Kidney (tissue), 22 donors: ENCODE measurements at places on chromosomes 12 and 14.

DNA sequence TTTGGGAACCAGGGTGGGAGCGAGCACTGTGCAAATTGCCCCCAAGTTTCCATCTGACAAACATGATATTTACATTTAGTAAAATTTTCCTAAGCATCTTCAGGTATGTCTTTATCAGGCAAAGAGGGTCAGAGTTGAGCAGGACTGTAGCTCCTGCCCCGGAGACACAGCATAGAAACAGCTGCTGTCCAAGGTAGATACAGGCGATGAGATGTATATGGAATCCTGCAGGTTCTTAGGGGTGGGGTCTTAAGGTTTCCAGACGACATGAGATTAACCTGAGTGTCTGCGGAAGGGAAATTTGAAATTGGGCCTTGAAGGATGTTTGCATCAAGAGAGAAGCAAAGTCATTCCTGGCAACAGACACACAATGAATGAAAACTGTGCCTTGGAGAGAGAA lies 998.8 kb downstream of the AACS start:
- DNase-seq, result no peak

- DNase-seq, result no peak
Measured at GRCh38 chr12:40344312-40344711, 119.5 kb downstream of the LRRK2 start.

- no peak for DNase-seq
Measured at GRCh38 chr14:24426150-24426911, 3.1 kb downstream of the CBLN3 start.

GRCh38 chr12:11026118-11026517 lies 3.7 kb upstream of the TAS2R19 start:
- DNase-seq, result no peak

DNA sequence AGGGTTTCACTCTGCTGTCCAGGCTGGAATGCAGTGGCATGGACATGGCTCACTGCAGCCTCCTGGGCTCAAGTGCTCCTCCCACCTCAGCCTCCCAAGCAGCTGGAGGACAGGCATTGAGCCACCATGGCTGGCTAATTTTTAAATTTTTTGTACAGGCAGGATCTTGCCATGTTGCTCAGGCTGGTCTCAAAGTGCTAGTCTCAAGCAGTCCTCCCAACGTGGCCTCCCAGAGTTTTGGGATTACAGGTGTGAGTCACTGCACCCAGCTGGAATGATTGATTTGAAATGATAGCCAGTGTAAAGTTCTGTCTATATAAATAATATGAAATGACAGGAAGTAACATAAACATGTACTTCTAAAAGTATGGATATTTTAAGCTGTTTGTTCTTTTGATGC lies 172.7 kb downstream of the FUT8 start:
- DNase-seq, result no peak

GRCh38 chr12:29067430-29067829 lies 81.6 kb upstream of the FAR2 start:
- DNase-seq, result no peak

GRCh38 chr14:85599939-85600338 lies 70.0 kb downstream of the FLRT2 start:
- no peak for DNase-seq

DNA sequence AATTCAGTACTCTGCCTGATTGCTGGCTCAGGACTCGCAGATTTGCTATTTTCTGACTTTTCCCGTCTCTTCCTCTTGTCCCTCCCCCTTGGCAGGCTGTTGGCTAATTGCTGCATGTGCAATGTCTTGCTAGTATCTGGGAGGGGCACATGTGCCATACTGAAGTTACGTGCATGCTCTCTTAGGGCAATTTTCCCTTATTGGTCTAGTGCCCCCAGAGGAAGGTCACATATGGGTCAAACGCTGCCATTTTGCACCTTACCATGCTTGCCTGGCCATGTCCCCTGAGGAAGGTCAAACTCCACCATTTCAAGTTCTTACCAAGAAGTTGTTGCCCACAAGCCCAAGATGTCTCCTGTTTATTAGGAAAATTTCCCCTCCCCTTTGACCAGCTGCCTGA lies 13.9 kb upstream of the ERC1 start:
- no peak for DNase-seq

GRCh38 chr12:47396902-47397663 lies 308.7 kb downstream of the RPAP3 start:
- DNase-seq, result no peak

DNA sequence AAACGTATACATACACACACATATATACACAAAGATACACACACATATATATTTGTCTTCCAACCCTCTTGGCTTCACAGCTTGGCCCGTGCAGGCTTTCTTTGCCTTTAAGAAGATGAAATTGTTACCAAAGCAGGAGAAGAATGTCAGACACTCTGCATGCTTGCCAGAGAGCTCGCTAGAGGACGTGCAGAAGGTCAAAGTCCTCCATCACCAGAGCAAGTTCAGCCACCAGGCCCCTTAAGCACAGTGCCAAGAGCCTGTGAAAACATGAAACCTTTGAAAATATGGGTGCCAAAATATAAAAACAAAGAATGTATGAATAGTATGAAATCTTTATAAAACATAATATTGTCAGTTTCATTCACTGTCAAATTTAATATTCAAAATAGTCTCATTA lies 14.9 kb upstream of the MCRS1 start:
- no peak for DNase-seq

DNA sequence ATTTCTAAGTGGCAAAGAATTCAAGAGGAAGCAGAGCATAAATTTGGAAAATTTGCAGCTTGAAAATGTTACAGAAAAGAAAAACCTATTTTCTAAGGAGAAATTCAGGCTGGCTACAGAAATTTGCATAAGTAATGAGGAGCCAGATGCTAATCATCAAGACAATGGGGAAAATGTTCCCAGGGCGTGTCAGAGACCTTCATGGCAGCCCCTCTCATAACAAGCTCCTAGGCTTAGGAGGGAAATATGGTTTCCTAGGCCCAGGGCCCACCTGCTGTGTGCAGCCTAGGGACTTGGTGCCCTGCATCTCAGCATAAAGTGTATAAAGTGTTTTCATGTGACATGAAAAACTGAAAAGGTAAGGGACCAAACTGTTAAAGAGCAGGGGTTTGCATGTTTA lies 1796.3 kb upstream of the FLRT2 start:
- no peak for DNase-seq

GRCh38 chr12:28905220-28905955 lies 243.7 kb upstream of the FAR2 start:
- DNase-seq, result no peak

DNA sequence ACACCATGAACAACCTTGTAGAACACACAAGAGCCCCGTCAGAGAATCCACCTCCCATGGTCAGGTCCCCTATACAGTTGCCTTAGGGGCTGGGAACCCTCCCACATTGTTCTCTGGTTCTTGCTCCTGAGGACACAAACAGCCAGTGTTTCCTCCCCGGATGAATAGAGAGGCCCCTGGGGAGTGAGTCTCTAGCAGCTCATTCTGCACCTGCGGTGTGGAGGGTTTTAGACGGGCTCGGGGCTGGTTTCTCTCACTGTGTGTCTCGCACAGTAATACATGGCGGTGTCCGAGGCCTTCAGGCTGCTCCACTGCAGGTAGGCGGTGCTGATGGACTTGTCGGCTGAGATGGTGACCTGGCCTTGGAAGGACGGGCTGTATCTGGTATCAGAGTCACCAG lies 1052.1 kb downstream of the TMEM121 start:
- DNase-seq, result no peak

GRCh38 chr14:72607386-72608130 lies 286.3 kb downstream of the DPF3 start:
- DNase-seq, result no peak

DNA sequence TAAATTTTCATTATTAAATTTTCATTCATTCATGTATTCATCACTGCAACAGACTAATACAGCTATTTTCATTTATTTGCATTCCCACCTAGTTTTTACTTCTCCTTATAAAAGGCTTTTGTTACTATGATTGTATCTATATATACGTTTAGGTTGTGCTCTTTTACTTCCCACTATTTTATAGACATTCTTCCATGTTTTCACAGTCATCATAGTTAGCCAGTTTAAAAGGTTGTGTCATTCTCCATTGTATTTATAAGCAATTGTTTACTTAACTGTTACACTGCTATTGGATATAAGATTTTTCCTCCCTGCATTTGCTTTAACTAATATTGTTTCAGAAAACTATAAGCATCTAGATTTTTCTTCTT lies 12.0 kb downstream of the ABHD12B start:
- DNase-seq, result no peak

GRCh38 chr12:97112136-97112535 lies 205.1 kb downstream of the NEDD1 start:
- DNase-seq, result no peak

GRCh38 chr12:127401005-127401404 lies 866.0 kb upstream of the TMEM132C start:
- DNase-seq, result no peak

GRCh38 chr12:47397664-47398281 lies 308.1 kb downstream of the RPAP3 start:
- DNase-seq, result no peak

DNA sequence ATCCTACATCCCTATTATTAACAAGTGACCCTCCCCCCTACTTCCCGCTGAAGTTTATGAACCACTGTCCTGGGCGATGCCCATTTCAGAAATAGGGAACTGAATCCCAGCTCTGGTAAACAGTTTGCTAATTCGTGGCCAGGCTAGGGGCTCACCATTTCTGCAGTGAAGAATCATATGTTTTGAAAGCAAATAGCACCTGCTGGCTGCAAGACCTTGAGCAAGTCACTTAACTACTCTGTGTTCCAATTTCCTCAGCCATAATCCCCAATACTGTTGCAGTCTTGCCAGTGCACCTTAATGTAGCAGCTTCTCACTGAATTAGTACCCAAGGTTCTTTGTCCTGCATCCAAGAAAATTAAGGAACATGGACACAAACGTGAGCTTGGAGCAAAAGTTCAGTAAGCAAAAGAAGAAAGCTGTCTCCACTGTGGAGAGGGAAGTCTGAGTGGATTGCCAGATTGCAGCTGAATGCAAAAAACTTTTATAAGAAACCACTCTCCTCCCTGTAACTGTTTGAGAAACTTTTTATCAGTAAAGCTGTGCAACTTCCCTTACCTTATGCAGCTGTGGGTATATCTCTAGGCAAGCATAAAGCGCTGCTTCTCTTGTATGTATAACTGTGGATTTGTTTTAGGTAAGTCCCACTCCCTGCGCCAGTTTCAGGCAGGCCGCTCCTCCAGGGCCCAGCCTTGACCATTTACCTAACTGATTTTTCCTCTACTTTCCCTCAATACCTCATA lies 824 bp downstream of the OAS1 start:
- DNase-seq, result no peak

GRCh38 chr14:90785471-90785870 lies 30.8 kb downstream of the TTC7B start:
- DNase-seq, result no peak

DNA sequence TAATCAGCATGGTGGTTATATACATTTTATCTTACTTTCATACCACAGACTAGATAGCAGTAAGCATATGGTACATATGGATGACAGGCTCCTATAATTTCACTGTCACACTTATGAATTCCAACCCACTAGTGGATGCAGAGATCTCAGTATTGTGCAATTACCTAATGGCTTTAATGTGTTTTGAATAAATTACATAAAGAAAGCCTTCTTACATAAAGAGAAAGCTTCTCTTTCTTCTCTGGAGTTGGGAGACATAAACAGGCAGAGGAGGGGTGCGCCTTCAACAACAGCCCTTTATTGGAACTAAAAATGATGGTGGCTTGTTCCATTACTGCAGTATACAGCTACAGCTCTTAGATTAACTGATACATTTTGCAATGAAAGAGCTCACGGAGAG lies 52.6 kb downstream of the SAV1 start:
- no peak for DNase-seq

DNA sequence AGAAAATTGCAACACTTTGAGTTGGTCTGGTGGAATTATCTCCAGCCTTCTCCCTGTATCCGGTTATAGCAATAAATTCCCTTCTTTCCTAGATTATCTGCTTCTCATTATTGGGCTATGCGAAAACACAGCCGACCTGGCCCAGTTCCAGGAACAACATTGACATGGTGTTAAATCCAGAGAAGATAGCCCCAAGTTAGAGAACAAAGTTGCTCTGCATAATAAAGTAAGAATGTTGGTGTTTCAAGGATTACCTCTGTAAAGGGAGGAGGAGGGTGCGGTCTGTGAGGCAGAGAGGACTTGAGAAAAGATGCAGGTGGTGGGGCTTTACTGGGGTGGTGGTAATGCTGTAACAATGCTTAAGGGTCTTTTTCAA lies 12.1 kb downstream of the TCL1A start:
- peak; percentile 86 for DNase-seq

DNA sequence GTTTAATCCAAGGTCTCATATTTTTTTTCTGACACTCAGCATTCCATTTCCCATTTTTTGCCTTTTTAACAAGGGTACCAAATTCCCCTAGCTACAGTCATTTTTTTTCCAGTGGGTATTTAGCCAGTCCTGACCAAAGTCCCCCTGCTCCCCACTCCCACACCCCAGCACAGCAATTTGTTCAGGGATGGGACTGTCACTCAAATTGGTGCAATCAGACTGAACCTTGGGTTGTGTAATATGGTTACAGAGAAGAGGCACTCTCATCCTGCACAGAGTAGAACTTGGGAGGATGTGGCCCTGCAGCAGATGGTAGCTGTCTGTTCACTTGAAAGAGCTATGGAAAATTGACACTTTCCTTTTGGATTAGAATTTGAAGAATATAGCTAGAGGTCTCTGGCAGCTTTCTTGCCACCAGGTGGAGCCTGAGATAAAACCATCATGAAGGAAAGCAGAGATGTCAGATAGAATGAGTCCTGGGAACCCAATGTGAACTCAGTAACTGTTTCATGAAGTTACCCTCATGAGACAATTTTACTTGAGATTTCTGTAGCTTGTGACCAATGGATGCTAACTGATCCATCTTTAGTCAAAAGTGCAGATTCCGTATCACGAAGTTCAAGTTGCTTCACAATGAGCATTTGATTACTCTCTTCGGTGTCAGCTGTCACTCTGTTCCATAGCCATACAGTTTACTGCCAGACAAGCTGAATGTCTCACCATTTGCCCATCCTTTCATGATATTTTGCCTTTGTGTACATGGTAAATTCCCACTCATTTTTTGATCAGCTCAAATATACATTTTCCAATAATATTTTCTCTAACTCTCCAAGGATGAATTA lies 394.0 kb upstream of the SYT1 start:
- peak; percentile 42 for DNase-seq

DNA sequence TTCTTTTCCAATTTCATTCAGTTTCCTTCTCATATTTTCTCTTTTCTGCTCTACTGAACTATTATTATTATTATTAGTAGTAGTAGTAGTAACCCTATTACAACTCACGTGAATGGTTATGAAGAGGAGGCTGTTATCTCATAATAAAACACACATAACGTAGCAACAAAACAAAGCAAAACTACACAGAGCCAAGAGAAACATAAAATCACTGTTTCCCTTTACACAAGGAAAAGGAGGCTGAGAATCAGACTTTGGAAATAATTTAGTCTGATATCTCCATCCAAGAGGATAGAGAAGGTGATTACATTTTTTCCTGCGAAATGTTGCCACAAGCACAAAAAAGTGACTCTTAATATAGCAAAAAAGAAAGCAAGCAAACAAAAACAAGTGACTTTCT lies 975.8 kb upstream of the FLRT2 start:
- DNase-seq, result no peak

- no peak for DNase-seq
Measured at GRCh38 chr14:87756661-87757060, 236.3 kb downstream of the GALC start.
